GM12878 (cell line): ENCODE measurements at places on chromosomes 11 and 22.
A peak's percentile ranks its signal among the peaks of the same experiment; 100 is the strongest.

DNA sequence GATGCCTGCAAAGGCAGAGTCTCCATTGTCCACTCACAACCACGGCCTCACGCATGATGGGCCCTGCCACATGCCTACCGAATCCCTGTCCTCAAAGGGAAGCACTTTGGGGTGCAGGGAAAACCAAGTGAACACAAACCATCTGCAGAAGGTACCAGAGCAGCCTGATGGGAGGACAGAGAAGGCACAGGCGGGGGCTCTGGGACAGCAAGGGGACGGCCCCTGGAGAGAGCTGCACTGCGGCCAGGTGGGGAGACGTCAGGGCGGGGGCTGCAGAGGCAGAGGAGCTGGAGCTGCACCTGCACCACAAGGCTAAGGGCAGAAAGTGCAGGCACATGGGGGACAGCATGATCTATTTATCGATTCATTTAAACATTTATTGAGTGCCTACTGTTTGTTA is 1056.0 kb downstream of the TBC1D22A start:
- no peak for DNase-seq

GRCh38 chr11:8327761-8328192 is 64.1 kb upstream of the LMO1 start:
- DNase-seq = peak; percentile 73

- no peak for DNase-seq
These were observed 314 bp downstream of the RIC8A start for GRCh38 chr11:207863-208180.

- DNase-seq = no peak
These were observed 85.8 kb upstream of the E2F8 start for GRCh38 chr11:19326499-19326898.

GRCh38 chr11:12914400-12914912 is 94.7 kb upstream of the RASSF10 start:
- DNase-seq = no peak

DNA sequence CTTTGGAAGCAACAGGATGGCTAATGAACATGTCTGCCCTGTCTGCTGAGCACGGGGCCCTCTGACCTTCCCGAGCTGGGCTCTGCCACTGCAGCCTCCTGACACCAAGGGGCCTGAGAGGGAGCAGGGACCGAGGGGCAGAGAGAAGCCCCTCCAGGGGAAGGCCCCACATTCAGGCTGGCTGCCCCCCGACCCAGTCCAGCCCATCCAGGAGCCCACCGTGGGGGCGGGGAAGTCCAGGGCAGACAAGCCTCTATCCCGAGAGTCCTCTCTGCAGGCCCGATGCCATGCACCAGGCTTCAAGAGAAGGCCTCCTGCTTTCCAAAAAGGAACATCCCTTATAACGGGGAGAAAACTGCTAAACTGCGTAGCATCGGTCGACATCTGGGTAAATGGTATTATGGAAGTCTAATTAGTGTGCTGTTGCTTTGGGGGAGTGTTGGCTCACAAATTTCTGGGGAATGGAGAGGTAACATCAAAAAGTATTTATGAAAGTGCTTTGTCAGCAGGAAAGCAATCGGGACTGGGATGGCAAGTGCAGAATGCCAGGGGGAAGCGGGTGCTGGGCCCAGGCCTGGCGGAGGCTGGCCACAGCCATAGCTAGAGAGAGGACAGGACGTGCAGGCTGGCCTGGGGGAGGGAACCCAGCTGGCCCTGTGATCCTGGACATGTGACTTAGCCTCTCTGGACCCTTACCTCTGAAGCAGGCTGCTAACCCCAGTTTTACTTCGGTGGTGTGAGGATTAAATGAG is 5.3 kb upstream of the SHISAL1 start:
- DNase-seq = no peak

GRCh38 chr11:5922749-5923426 is 19.2 kb upstream of the OR56A3 start:
- DNase-seq = peak; percentile 48

DNA sequence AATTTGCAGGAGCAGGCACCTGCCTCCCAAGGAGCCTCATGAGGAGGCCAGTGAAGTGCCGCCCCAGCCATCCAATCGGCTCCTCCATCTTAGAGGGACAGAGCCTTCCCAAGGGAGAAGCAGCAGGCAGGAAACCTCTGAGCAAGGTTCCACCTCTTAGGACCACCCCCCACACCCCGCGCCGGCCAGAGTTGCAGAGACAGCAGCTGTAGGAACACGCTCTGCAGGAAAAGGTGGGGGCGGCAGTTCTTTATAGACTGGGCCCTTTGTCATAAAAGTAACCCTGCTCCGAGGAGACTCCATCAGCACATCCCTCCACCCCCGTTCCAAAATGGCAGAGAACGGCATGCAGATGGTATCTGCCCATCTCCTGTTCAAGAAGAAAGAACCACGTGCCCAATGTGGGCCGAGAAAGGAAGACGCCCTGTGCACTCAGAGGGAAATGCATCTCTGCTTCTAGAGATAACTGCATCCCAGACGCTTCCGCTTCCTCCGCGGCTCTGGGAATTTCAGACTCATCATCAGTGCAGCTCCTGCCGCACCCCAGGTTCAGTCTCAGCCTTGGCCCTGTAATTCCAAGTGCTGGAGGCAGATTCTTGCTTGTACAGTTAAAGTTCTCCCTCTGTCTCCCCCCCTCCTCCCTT is 98.5 kb downstream of the SPATA19 start:
- DNase-seq = no peak

GRCh38 chr22:28247667-28248363 is 328.8 kb upstream of the PITPNB start:
- no peak for DNase-seq

GRCh38 chr11:36308577-36308976 is 12.5 kb downstream of the PRR5L start:
- DNase-seq = no peak

DNA sequence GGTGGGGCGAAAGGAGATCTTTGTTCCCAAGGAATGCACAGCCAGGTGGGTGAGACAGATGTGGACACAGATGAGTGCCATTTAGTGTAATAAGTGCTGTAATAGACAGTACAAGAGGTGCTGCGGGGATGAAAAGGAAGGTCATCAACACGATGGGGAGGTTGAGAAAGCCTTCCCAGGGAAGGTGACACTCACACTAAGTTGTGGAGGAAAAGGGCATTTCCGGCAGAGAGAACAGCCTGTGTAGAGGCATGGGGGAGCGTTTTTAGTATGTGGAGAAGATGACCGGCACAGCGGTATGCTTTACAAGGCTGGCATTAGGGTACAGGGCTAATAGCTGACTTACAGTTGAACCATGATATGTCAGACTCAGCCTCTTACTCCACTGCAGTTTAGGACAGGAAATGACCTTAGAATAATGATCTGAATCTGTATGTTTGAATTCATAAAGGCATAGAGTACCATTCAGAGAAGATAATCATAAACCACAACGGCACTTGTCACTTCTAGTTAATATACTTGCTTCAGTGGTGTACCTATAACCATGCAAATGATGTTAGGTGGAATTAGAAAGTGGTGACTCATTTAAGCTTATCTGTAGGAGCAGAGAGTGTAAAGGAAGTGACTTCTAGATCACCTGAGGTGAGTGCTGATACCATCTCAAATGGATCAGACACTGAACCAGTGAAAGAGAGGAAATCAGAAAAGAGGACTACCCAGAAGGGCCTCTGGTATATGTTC is 60.6 kb downstream of the FAM83F start:
- DNase-seq = peak; percentile 40

GRCh38 chr11:57662893-57663292 is 5.0 kb upstream of the ZDHHC5 start:
- DNase-seq = no peak

GRCh38 chr22:46001426-46002106 is 24.6 kb upstream of the WNT7B start:
- no peak for DNase-seq

GRCh38 chr22:47808886-47809620 is 1046.6 kb downstream of the TBC1D22A start:
- DNase-seq = no peak

DNA sequence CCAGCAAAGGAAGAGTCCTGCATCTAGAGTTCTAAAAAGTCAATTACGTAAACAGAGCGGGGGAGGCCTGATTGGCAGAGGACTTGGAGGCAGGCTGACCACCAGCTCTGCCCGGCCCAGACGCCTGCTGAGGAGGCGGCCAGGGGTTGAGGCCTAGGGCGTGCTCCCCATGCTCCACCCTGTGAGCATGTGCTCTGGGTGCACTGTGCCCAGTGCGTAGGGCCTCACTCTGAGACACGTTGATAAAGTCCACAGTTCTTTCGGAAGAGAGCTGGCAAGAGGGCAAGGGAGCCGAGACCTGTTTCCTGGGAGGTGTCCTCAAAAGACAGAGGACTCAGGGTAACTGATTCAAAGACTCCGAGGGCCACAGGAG is 25.2 kb downstream of the GRIK4 start:
- no peak for DNase-seq

DNA sequence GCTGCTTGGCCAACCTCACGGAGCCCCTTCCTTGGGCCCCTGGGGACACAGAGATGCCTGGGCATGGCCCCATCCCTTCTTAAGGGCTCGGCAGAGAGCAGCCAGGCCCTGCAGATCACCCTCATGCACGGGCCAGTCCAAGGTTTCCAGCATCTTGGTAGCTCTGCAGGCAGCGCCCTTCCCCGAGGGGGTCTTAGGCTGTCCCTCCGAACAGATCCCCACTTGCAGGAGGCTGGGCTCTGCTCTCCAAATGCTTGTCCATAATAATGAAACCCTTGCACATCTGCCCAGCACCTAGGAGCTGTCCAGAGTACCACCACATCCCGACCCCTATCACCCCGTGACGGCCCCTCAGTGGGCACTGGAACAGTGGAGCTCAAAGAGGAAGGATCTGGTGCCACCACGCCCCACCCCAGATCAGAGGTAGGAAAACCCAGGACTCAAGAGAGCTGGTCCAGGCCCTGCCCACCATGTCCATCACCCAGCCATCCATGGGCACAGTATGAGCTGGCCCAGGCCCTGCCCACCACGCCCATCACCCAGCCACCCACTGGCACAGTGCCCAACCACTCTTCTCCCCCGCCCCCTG is 92.5 kb upstream of the PRR5 start:
- DNase-seq = no peak

GRCh38 chr11:123478352-123478987 is 48.4 kb downstream of the GRAMD1B start:
- DNase-seq = peak; percentile 60

GRCh38 chr22:46214616-46215015 is 35.5 kb downstream of the CDPF1 start:
- DNase-seq = no peak

DNA sequence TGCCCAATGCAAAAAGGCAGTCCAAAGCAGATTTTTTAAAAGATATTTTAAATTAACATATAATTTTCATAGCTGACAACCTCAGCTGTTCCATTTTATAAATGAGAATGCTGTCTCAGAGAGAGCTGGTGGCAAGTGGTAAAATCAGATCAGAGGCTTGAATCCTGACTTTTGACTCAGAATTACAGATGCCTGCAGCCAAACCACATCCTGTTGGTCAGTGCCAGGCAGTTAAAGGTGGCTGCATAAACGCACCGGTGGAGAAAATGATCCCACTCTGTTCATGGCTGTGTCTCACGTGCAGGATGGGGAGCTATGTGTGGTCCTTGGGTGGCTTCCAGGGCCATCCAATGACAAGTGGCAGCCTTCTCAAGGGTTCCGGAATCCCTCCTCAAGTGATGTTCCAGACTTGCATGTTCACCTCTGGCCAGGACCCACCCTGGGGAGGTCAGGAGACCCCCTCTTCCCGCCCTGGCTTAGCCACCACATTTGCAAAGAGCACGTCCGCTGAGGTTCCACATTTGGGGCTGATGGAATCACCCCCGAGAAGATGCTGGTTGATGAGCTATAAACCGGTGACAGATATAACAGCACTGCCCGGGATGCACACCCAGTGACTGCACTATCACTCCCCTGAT is 155.5 kb downstream of the SHANK2 start:
- DNase-seq = no peak

DNA sequence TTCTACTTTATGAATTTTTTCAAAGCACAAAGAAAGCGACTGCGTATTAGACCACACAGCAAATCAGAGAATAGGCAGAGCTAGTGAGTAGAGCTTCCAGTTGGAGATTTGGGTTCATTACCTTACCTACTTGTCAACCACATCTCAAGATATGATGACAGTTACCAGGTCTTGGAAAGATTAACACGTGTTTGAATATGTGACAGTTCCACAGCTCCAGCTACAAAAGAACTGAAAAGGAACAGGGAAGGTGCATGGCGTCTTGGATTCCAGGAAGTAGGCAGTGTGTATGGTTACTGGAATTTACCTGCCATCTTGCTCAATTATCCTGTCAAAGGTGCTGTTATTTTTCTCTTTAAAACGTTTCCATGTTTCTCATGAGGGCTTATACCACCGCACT is 5.3 kb downstream of the TIRAP start:
- DNase-seq = no peak
